DND-41 (cell line): ENCODE measurements at places on chromosomes 1 and 21.

DNA sequence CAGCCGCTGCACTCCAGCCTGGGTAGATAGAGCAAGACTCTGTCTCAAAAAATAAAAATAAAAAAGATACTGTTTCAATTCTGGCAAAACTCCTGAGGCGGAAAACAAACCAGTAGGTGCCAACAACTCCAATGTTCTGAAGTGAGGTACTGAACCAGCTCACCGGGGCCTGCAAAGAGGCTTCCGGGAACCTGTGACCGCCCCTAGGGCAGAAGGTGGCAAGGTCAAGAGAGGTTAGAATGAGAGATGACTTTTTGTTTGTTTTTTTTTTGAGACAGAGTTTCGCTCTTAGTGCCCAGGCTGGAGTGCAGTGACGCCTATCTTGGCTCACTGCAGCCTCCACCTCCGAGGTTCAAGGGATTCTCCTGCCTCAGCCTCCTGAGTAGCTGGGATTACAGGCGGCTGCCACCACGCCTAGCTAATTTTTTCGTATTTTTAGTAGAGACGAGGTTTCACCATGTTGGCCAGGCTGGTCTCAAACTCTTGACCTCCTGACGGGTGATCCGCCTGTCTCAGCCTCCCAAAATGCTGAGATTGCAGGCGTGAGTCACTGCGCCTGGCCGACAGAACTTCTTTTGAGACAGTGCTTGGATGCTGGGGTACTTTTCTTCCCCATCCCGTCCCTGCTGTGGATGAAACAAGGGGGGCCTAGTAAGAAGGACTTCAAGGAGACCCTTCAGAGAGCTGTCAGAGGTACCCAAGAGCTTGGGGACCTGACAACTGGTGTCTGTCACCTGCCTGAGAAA, 91.9 kb upstream of the SLC25A33 start:
- no peak overlapping the region for H3K27ac ChIP-seq
- DNase-seq = no peak
- no peaks in the 10 kb centered on the region for H3K36me3 ChIP-seq
- H3K4me1 ChIP-seq = peaks cover 14% of the 10 kb centered on the region

GRCh38 chr1:86757272-86757984, 53.1 kb downstream of the SH3GLB1 start:
- H3K4me1 ChIP-seq = no peaks in the 10 kb centered on the region
- H3K36me3 ChIP-seq = no peaks in the 10 kb centered on the region
- no peaks in the 10 kb centered on the region for H3K27me3 ChIP-seq
- no peak for DNase-seq

DNA sequence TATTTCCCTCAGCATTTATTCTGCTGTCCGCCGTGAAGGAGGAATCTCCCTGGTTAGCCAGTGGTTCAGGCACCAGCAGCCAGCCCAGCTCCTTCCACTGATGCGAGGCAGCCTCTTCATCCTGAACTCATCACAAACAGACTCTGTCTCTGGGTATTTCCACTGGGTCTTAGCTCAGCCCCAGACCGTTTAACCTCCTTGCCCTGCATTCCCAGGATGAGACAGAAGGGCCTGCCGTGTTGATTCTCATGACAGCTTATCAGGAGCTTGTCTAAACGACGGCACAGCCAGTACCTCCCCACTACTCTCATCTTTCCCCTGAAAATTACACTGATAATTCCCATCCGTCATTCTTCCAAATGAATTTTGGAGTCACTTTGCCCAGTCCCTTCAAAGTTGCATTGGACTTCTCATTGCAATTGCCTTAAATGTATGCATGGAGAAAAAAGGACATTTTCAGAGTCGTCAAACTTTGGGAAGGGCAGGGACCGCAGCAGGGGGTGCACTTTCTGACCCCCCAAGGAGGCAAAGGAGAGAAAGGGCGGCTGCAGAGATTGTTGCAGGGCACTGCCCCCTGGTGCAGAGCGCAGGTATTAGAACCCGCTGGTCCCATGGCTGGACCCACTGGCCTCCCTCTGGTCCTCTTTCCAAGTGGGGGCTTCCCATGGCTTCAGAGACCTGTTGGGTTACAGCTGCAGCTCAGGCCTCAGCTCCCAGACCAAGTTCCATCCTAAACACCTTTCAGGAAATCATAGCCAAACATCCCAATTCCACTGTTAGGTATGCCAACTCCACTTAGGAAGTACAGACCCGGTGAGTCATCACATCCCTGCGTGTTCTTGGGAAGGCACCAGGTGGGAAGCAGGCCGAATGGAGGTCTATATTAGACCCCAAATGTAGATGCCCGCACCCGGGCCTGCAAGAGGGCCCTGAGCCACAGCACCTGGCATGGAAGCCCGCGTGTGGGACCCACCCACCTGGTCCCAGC, 3.7 kb upstream of the MEGF6 start:
- H3K27me3 ChIP-seq = peaks cover 46% of the 10 kb centered on the region
- H3K27ac ChIP-seq = no peak overlapping the region
- H3K4me3 ChIP-seq = no peak overlapping the region
- H3K36me3 ChIP-seq = no peaks in the 10 kb centered on the region

DNA sequence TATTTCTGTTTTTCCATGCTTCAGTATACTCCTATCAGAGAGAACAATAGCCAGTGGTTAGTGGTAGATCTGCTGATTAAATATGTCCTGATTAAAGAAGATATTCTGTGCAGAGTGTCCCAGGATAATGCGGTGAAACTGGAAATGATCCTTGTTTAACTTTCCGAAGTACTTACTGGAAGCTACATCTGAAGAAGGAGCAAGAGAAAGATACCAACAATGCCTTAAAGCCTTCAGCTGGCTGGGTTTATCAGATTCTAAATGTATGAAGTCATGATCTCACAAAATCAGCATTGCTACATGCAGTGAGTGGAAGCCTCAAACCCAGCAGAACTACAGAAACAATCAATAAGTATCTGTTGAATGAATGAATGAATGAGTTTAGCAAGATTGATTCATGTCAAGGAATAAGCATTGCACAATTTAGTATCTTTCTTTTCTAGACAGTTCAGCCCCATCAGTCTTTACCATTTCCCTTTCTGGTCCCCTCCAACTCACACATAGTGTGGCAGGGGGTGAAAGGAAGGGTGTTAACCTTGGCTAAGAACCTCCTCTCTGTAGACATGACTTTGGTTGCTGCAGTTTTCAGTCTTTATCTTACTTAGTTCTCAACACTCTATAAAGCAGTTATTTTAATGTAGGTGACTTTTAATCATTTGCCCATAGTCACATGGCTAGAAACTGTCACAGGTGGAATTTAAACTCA, 24.7 kb upstream of the DNASE2B start:
- no peaks in the 10 kb centered on the region for H3K4me1 ChIP-seq
- H3K36me3 ChIP-seq = no peaks in the 10 kb centered on the region
- no peak overlapping the region for H3K27ac ChIP-seq
- DNase-seq = no peak
- H3K4me3 ChIP-seq = no peak overlapping the region

DNA sequence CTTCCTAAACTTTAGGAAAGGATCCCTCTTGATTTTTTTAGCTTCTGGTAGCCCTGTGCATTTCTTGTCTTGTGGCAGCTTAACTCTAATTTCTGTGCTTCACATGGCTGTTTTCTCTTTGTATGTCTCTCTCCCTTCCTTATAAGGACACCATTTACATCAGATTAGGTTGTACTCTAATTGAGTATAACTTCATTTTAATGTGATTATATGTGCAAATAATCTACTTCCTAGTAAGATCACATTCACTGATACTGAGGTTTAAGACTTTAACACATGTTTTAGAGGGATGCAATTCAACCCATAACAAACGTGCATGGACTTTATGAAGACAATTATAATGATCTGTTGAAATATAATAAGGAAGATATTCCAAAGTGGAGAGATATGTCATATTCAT, 46.7 kb downstream of the RGS4 start:
- H3K27ac ChIP-seq = no peak overlapping the region
- no peak for DNase-seq
- H3K27me3 ChIP-seq = no peaks in the 10 kb centered on the region
- H3K36me3 ChIP-seq = no peaks in the 10 kb centered on the region
- H3K4me3 ChIP-seq = no peak overlapping the region

DNA sequence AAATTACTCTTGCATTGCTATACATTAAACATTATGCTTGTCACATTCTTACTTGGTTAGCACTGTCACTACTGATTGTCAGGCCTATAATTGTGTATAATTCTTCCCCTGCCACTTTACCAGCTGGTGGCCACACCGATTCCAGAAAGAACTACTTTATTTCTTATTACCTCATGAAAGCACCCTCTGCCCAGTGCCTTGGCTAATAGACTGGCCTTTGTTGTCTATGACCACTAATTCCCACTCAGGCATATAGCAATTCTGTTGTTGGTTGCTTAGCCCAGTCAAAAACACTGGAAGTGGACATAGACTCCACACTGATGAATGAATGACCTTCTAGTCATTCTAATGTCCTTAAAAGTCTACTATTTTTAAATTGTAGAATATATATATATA, 35.6 kb downstream of the MRPL39 start:
- H3K27ac ChIP-seq = peak overlapping the region; percentile 65; the same call in 1 of the 2 replicates
- H3K4me1 ChIP-seq = peaks cover 75% of the 10 kb centered on the region
- H3K27me3 ChIP-seq = no peaks in the 10 kb centered on the region
- peaks cover 63% of the 10 kb centered on the region for H3K36me3 ChIP-seq

DNA sequence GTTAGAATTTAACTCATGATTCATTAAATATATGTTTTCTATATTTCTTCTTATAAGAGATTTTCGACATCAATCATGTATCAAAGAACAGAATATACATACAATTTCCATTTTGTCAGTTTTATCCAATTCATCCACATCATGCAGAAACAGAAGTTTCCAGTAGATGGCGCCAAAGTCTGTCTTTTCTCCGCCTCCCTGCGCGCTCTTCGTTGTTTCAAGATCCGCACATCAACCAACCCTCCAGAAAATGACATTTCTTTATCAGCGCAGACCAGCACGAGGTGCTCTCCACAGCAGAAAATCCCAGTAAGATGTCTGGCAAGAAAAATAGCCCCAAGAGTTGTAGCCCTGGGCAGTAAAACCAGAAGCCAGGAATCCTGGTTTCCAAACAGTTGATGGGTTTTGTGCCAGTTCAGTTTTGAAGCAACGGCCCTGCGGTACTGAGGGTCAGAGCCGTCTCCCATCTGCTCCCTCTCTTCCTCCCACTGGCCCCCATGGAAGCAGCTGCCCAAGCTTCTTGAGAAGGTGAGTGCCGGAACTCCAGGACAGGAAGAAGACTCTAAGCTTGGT, 38.6 kb upstream of the GPR137B start:
- DNase-seq = peak; percentile 49
- H3K4me3 ChIP-seq = no peak overlapping the region
- H3K27ac ChIP-seq = no peak overlapping the region
- H3K27me3 ChIP-seq = no peaks in the 10 kb centered on the region
- no peaks in the 10 kb centered on the region for H3K36me3 ChIP-seq

DNA sequence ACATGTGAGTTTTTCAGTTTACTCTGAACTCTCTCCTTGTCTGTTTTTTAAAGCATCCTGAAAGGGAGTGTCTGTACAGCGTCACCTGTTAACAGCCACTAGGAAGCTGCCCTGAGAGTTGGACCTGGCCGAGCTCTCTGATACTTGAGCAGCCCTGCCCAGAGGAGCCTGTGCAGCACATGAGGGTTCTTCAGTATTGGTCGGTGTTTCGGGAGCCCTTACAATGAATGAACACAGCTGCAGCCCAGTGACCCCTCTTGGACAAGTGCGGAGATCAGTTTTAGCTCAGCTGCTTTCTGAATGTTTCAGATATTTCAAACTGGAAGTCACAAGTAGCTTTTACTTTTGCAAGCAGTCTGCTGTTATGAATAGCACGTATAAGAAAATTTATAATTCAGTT, 39.2 kb downstream of the ADARB1 start:
- H3K36me3 ChIP-seq = no peaks in the 10 kb centered on the region
- no peak overlapping the region for H3K27ac ChIP-seq
- no peaks in the 10 kb centered on the region for H3K27me3 ChIP-seq
- no peak for DNase-seq
- peaks cover 31% of the 10 kb centered on the region for H3K4me1 ChIP-seq

DNA sequence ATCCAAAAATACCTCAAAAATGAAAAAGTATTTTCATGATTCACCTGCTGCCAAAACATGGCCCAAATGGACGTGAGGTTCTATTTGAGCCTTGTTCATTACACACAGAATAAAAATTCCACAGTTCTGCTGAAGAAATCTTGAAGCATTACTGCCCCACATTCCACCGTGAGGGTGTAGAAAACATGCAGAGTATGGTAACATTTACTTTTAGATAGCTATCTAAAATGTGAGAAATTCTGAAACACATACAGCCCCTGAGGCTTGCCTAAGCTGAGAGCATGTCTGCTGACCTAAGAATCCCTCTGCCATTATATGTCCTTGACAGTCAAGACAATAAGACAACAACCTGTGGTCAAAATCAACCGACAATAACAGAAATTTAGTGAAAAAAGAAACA, 186.5 kb downstream of the DSCAM start:
- no peaks in the 10 kb centered on the region for H3K4me1 ChIP-seq
- H3K4me3 ChIP-seq = no peak overlapping the region
- H3K27me3 ChIP-seq = peaks cover 8% of the 10 kb centered on the region
- no peak for DNase-seq
- H3K36me3 ChIP-seq = no peaks in the 10 kb centered on the region

DNA sequence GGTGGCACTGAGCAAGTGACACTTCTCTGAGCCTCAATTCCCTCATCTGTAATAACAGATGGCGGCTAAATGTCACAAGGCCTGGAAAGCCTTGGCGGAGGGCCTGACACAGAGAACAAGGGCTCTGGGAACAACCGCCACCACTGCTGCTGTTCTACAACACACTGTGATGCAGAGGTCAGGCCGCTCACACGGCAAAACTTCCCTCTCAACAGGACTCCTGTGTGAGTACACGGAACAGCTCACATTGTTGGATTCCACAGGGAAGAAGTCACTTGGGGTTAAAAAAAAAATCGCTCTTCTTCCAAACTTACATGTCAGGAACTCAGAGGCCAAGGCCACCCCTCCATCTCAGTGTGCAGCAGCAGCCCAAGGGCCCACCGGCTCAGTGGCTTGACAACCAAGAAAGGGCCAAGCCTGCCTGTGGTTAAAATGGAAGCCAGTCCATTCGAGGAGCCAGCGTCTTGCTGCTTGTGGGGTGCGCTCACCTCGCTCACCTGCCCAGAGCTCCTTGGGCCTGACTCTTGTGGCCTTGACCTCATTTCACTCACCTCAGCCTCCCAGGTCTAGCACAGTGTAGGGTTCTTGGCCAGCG, 101.1 kb downstream of the RAVER2 start:
- H3K4me1 ChIP-seq = no peaks in the 10 kb centered on the region
- H3K36me3 ChIP-seq = peaks cover 87% of the 10 kb centered on the region
- no peak overlapping the region for H3K27ac ChIP-seq
- H3K4me3 ChIP-seq = no peak overlapping the region
- no peaks in the 10 kb centered on the region for H3K27me3 ChIP-seq

- no peak overlapping the region for H3K27ac ChIP-seq
- DNase-seq = no peak
- H3K36me3 ChIP-seq = peaks cover 14% of the 10 kb centered on the region
- H3K27me3 ChIP-seq = peaks cover 4% of the 10 kb centered on the region
- no peaks in the 10 kb centered on the region for H3K4me1 ChIP-seq
These were observed 5.9 kb downstream of the HCRTR1 start for GRCh38 chr1:31623365-31623764.
